ENCODE measurements at places on chromosomes 4 and X.

DNA sequence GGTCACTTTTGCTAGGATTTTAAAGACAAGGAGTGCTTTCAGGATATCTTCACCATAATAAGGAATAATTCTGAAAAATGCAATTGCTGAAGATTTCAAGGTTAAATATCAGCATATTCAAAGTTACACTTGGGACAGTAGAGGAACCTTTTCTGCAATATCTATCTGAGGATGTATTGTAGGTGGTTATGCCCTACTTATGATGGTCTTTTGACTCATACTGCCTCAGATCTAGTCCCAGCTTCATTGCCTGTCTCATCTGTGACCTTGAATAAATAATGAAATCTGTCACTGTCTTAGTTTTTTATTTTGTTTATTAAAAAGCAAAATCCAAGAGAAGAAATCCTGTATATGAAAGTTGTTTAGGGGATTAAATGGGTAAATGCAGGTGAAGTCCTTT is 2.9 kb downstream of the BANK1 start:
- no peak for DNase-seq

- no peak for DNase-seq
Observed at GRCh38 chr4:186702940-186703339, 20.7 kb downstream of the FAT1 start.

- DNase-seq, result no peak
Observed at GRCh38 chr4:1890979-1891570, 19.9 kb downstream of the NSD2 start.

DNA sequence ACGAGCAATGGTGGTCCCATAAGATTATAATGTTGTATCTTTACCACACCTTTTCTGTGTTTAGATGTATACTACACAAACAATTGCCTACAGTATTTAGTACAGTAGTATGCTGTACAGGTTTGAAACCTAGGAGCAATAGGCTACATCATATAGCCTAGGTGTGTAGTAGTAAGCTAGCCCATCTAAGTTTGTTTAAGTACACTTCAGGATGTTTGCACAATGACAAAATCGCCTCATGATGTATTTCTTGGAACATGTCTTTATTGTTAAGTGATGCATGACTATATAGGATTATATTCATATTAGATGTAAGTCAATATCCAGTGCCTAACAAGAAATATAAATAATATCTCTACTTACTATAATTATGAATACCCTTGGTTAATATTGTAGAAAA is 104.6 kb downstream of the SLC10A6 start:
- DNase-seq, result no peak

DNA sequence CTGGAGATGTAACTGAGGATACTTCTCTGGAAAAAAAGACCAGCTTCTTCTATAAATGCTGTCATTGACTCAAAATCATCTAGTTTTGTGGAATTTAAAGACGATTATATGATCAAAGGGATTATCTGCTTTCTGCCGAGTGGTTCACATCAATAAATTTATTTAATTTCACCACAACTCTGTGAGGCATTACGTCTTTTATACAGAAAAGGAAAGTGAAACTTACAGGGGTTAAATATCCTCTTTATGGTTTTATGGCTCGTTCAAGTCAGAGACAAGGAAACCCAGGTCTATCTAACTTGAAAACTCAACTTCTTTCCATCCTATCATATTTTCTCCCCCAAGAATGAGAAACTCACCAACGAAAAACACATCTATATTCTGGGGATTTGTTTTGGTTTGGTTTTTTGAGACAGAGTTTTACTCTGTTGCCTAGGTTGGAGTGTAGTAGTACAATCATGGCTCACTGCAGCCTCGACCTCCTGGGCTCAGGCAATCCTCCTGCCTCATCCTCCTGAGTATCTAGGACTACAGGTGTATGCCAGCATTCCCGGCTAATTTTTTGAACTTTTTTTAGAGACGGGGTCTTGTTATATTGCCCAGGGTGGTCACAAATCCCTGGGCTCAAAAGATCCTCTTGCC is 377.9 kb upstream of the EMCN start:
- DNase-seq, result no peak

DNA sequence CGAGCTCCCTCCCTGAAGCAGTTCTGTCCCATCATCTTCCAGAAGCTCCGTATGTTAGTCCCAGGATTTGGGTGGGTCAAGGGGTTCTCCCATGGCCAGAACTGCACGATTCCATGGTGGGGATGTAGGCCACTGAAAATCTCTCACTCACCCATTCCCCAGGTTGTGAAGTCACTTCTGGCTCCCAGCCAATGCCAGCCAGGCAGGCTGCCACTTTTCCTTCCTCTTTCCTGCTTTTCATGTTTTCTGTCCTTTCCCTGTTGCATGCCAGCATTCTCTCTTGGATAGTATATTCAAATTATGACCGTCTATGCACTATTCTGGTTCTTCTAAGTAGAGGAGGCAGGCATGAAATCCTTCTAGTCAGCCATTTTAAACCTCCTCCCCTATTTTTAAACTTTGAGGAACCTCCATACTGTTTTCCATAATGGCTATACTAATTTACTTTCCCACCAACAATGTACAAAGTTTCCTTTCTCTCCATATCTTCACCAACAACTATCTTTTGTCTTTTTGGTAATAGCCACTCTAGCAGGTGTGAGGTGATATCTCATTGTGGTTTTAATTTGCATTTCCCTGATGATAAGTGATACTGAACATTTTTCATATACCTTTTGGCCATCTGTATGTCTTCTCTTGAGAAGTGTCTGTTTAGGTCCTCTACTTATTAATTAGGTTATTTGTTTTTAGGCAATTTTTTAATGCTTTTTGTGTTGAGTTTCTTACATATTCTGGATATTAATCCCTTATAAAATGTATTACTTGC is 182.1 kb upstream of the TET2 start:
- DNase-seq, result no peak

DNA sequence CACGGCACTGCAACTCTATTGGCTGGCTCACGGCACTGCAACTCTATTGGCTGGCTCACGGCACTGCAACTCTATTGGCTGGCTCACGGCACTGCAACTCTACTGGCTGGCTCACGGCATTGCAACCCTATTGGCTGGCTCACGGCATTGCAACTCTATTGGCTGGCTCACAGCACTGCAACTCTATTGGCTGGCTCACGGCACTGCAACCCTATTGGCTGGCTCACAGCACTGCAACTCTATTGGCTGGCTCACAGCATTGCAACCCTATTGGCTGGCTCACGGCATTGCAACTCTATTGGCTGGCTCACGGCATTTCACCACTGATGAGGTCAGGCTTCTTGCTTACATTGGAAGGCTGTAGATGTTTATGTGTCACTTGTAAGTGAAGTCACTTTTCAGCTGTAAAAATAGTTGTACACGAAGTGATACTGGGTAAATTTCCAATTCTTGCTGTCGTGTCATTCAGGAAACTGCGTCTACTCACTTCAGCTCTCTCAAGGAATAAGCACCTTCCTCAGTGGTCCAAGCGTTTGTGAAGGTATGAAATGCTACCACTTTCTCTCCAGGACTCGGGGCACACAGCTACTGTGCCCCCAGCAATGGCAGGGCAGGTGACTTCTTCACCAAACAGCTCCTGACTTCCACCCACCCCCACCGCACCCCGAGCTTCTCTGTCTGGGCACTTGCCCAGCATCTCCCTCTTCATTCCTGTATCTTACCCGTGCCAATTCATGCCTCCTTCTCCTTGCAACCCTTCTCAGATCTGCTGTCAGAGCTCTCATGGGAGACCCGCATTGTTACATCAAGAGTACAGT is 141.3 kb downstream of the AFAP1 start:
- no peak for DNase-seq

DNA sequence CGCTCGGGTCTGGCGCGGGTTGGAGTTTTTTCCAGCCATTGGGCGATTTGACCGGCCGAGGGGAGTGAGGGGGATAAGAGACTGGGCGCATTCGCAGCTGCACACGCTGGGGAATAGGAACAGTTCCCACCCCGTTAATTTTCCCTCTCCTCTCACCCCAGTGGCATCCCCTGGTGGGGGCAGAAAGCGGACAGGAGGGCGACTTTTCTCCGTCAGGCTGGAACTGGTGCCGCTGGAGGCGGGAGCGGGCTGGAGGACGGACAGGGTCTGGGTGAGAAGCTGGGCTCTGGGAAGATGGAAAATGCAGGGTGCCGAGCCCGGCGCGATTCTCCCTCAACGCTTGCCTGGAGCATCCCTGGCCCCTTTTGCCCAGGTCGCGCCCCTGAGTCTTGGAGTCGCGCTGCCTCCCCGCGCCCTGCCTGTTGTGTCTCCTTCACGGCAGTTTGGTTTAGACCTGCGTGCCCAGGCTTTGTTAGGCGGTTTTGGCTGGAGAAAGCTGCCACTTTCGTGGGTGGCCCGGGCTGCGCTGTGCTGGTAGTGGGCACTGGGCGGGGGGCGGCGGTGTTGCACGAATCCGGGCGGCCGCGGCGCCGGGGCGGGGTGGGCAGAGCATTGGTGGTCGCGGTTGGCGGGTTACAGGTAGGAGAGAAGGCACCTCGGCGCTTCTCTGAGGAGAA is 2.0 kb downstream of the ADGRL3 start:
- no peak for DNase-seq

GRCh38 chrX:106906361-106906760 is 3.2 kb upstream of the RIPPLY1 start:
- no peak for DNase-seq

DNA sequence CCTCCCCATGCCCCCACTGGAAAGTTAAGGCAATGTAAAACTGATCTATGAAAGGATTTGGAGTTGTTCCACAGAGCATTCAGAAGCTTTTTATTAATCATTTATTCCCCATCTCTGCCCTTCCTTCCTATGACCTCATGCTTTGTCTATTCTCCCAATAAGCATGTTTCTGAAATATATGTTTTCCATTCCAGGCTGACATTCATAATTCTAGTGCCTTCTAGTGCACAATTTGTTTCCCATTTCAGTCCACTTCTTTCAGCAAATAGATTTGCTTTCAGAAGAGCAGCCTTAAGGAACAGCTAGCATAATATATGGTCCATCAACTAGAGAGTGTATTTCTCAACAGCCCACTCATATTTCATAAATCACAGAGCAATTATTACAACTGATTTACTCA is 77.1 kb upstream of the ATXN3L start:
- DNase-seq, result no peak

DNA sequence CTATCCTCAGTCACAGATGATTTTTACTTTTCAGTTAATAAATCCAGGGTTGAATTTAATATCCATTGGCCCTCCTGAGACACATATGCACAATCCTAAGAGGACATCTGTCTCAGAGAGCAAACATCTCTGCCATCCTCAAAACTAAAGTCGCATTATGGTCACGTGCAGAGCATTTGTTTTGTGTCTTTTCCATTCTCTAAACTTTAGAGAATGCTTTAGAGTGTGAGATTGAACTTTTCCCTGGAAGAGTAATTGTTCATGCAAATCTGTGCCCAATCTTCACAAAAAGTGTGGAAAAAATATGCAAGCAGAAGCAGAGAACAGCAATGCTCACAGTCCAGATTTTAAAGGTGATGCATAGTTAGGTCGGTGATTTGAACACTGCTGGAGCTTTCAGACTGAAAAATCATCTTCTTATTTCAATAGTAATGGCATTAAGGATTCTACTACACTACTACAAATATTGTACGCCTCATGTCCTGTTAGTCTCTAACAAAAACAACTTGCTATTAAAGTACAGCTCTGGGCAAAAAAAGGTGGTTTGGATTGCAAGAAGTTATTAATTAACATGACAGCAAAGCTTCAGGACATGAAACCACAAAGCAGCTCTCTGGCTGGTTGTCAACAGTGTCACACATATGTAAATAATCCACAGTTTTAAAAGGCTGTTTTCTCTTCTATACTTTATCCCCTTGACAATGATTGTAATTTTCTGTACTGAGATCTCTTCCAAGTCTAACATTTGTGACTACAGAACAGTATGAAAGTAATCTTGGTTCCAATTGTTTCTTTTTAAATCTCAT is 19.9 kb downstream of the DCHS2 start:
- DNase-seq, result no peak

DNA sequence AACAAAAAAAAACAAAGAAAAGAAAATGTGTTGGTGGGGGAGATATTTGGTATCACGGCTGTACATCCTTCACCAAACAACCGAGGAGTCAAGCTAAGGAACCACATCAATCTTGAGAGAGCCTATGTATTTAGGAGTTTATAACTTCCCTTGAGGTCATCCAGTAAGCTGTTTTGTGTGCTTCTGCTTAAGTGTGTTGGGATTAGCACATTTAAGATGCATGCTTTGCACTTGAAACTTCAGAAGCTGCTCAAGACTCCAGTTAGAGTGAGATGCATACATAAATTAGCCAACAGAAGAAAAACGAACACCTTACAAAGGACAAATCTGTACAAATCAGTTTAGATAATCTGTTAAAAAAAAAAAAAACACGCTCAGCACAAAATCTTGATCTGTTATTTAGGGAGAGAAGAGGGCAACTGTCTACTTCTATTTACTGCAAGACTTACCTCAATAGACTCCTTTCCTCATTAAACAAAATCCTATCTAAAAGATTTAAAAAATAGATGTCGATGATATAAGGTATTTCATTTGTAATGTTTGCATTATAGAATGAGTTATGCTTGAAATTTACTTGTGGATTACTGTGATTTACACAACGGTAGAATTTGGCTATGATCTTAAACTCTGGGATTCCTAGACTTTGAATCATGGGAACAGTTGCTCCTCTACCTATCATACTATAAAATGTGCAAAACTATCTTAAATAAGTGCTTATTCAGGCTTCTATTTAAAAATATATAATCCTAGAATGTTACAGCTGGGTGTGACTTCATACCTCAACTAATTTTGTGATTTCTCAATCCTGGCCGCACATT is 53.8 kb upstream of the NAP1L5 start:
- DNase-seq, result no peak

DNA sequence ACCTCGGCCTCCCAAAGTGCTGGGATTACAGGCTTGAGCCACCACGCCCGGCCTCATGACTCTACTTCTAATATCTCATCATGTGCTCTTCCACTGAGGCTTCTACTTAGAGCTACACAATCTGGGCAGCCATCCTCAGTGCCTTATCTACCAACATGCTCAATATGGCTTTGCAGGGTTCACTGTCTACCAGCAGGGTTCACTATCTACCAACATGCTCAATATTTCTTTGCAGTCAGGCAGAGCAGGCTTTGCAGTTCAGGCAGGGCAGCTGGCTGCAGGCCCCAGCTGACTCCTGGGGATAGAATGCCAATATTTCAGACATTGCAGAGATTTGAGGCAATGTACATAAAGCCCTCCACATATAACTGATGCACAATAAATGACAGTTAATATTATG is 47.5 kb downstream of the PKD2 start:
- peak; percentile 38 for DNase-seq

- no peak for DNase-seq
Observed at GRCh38 chr4:110132816-110133719, 65.3 kb downstream of the ELOVL6 start.

GRCh38 chr4:105594099-105595010 is 41.9 kb downstream of the ARHGEF38 start:
- no peak for DNase-seq

DNA sequence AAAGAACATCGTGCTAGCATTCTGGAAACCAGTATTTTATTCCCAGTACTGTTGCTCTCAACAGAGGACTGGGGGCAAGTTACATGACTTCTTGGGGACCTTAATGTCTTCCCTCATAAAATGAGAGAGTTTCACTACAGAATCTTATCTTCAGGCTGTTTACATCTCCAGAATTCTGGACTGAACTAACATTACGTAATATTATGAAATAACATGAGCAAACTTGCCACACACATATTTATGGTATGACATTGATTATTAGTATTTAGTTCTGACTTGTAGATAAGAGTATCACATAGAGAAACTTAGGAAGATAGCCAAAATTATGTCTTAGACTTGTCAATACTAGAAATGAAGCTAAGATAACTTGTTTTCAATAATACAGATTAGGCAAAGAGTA is 68.0 kb downstream of the NFKB1 start:
- no peak for DNase-seq

- no peak for DNase-seq
Observed at GRCh38 chr4:176778491-176778890, 14.2 kb downstream of the VEGFC start.

All from AG04450 (cell line).